Stimulated activated CD8-positive, alpha-beta memory T cell treated with anti-CD3 and anti-CD28 coated beads, Interleukin-7, amount 100 ng/mL, for 1 hour (primary cell): ENCODE measurements at places on chromosomes 5 and 9.

GRCh38 chr5:173153842-173154241 lies 9.5 kb downstream of the BNIP1 start:
- no peak for DNase-seq

- no peak for DNase-seq
These were observed 88.3 kb downstream of the PHF2 start for GRCh38 chr9:93664549-93665120.

- no peak for DNase-seq
These were observed 8.5 kb downstream of the CDC42SE2 start for GRCh38 chr5:131272307-131272706.

- DNase-seq: no peak
These were observed 47.7 kb downstream of the FBXL17 start for GRCh38 chr5:108334225-108334624.

GRCh38 chr9:114343471-114344187 lies 14.0 kb downstream of the ORM2 start:
- no peak for DNase-seq

DNA sequence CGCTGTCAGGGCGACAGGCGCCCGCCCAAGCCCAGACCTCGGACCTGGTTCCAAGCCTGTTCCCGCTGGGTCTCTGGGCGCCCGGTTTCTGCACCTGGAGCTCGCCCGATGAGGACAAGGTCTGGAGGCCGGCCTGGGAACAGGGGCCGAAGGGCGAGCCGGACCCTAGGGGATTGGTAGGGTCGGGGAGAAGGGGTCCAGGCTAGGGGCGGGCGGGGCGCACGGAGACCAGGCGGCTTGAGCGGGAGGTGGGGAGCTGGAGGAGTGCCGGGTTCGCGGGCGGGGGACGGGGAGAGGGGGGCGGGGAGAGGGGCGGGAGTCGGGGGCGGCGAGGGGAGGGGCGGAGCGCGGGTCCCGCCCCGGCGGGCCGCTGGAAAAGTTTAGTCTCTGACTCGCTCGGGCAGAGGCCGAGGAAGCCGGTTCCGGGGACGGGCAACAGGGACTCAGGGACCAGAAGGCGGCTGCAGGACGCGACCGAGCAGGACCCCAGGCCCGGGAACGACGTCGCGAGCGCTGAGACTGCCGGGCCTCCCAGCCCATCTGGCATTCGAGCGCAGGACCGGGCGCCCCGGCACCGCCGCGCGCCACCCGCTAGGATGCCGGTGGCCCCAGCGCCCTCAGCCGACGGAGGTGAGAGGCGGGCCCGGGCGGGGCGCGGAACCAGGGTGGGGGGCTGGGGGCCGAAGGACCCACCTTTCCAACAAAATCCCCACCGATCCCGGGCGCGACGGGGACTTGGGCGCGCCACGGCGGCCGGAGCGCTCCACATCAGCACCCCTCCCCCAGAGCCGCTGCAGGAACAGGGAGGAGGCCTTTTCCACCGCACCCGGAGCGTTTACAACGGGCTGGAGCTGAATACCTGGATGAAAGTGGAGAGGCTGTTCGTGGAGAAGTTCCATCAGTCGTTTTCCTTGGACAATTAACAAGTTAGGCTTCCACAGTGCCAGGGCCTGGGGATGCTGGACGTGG lies at the start of gene S1PR3:
Gene S1PR3 (plus strand): TSS at position 403 of the 969 bp plus-strand sequence. CDS start 9,733 bp downstream, outside the sequence.
- no peak for DNase-seq

DNA sequence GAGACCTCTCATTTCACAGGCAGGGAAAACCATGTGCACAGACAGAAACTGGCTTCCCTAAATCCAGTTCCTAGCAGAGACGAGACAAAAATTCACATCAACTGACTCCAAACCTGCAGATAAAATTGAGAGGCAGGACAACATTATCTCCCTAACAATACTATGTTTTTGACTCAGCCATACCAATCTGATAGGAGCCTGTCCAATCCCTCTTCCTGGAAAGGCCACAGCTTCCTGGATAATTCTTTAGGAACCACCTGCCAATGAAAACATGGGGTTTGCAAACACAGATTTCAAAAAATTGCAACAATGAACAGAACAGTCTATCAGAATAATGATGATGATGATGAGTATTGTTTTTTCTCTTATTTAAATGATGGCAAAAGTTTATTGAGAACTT lies 22.4 kb downstream of the SH3TC2 start:
- no peak for DNase-seq

DNA sequence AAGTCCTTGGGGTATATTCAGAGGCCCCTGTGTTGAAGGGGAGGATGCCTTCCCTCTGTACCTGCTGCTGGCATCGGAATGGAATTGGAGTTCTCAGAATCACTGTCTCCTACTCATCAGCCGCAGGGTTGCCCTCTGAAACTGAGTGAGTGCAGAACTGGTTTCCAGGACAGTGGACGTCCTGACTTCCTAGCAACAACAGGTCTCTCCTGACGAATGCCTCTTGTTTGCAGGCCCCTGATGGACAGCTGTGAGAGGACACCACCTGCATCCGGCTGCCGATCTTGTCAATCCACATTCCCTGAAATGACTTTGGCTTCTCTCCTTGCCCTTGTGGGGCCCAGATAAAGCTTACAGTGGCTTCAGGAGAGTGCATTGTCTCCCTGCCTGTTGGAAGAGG lies 274.5 kb downstream of the NSG2 start:
- DNase-seq: no peak

DNA sequence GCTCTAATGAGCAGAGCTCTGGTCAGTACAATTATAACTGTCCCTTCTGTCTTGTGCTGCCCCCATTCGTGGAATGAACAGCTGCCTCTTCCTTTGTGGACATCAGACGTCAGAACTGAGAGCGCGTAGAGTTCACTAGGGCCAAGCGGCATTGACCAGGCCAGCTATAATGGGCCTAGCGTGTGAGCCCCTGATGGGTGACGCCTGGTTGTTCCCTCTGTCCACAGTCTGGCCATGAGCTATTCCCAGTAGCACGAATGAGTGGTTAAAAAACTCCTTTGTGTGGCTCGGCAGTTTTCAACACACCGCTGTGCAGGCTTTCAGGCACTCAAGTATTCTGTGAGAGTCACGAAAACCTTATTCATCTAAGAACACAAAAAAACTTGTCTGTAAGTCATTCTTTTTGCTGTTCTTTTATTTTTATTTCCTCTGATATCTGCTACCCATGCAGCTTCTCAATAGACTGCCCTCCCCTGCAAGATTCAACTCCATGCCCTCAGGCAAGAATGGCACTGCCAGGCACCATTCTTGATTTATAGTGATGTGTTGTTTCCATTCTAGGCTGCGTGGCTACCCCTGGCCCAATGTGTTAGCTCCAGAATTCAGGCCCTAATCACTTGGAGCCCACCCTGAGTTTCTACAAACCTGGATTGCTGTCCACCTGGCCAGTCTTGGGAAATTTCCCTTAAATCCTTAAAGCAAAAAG lies 52.5 kb downstream of the ANKDD1B start:
- no peak for DNase-seq

DNA sequence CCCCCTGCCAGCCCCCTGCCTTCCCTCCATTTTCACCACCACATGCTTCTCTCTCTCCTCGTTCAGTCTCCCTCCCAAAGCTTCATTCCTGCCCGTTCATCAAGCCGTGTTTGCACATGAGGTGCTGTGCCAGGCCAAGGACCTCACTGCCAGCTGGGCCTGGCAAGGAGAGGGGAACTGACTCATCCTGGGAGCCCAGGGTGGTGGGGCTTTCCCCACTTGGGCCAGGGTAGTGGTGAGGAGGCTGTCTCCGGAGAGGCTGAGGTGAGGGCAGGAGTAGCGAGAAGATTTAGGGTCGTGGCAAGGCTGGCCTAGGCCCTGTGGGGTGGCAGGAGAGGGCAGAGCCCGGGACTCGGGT lies 30.4 kb upstream of the NOTCH1 start:
- DNase-seq: no peak

GRCh38 chr5:119327018-119327417 lies 28.8 kb upstream of the TNFAIP8 start:
- no peak for DNase-seq

GRCh38 chr5:79746642-79747569 lies 57.3 kb downstream of the CMYA5 start:
- no peak for DNase-seq

GRCh38 chr9:79812507-79813257 lies 240.9 kb downstream of the TLE4 start:
- DNase-seq: no peak

- no peak for DNase-seq
These were observed 16.7 kb upstream of the MED10 start for GRCh38 chr5:6395102-6395445.

DNA sequence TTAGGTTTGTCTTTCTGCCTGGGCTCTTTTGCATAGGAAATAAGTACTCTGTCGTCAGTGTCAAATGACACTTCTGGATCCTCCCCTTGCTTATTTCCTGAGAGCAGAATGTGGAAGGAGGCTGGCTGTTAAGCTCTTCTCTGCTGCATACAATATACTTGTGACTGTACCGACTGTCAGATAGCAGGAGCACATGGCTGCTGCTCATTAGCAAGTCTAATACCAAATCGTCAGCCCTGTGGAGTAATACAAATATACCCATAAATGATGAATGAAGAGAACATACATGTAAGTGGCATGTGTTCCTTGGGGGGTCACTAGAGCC lies at the start of gene GPR151:
Gene GPR151 (minus strand): TSS at position 40 of the 325 bp plus-strand sequence. CDS start 77 bp downstream, outside the sequence.
- no peak for DNase-seq

GRCh38 chr5:59716029-59716428 lies 177.5 kb downstream of the PDE4D start:
- DNase-seq: no peak

- DNase-seq: no peak
These were observed 35.4 kb upstream of the GDNF start for GRCh38 chr5:37875051-37875787.

- DNase-seq: no peak
These were observed 348.1 kb upstream of the WWC1 start for GRCh38 chr5:167943343-167943742.

GRCh38 chr9:134695144-134695543 lies 53.5 kb downstream of the COL5A1 start:
- no peak for DNase-seq

DNA sequence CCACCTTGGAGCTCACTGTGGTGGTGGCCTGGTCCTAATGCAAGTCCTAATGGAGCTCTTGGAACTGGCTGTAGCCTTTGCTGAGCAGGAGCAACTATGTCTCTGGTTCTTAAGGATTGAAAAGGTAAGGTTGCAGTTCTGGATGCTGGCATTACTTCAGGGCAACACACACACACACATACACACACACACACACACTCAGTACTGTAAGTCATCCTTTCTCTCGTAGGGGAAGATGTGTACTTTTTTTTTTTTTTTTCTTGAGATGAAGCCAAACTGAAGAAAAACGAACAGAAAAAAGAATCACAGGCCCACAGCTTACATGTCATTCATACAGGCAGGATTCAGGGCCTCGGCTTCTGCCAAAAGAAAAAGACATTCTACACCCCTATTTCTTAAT lies 81.1 kb upstream of the RPS23 start:
- DNase-seq: no peak
